Mesothelial cell of epicardium (in vitro differentiated cells): ENCODE measurements at places on chromosomes 4 and X.

DNA sequence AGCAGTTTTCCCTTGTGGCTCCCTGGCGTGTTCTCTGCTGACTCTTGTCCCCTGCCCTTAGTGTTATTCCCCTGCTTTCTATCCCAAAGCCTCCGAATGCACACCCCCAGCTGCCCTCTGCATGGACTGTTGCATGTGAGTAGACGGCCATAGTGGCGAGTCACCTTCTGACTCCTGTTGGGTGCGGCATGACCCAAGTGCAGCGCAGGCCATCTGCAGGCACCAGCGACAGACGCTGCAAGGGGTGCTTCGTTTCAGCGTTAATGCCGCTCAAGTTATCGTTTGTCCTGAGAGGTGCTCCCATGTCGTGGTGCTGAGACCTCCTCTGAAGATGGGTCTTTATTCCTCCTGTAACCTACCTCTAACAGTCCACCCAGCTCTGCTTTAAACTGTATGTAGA is 57.7 kb downstream of the NOP14 start:
- no peak for DNase-seq

GRCh38 chr4:84578540-84579402 is 4.2 kb upstream of the CDS1 start:
- no peak for DNase-seq

DNA sequence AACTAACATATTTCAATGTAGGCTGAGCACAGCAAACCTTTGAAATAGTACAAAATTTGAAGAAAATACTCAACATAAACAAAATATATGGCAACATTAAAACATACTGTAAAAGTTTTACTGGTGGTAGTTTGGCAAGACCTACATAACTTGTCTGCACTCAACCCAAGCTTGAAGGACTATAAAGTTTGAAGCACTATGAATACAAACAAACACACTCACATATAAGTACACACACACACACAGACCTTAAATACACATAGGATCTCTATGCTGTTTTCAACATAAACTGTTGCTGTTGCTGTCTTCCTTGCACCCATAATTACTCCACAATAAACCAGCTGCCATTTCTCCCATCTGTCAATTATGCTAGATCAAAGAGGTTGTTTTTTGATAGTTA is 589.6 kb downstream of the IL15 start:
- DNase-seq: no peak

GRCh38 chr4:5992828-5993321 is 25.4 kb downstream of the C4orf50 start:
- no peak for DNase-seq

- DNase-seq: no peak
These were observed 195.1 kb downstream of the ARHGAP24 start for GRCh38 chr4:85669992-85670548.

- no peak for DNase-seq
These were observed 359.6 kb upstream of the NOCT start for GRCh38 chr4:138655985-138656384.

DNA sequence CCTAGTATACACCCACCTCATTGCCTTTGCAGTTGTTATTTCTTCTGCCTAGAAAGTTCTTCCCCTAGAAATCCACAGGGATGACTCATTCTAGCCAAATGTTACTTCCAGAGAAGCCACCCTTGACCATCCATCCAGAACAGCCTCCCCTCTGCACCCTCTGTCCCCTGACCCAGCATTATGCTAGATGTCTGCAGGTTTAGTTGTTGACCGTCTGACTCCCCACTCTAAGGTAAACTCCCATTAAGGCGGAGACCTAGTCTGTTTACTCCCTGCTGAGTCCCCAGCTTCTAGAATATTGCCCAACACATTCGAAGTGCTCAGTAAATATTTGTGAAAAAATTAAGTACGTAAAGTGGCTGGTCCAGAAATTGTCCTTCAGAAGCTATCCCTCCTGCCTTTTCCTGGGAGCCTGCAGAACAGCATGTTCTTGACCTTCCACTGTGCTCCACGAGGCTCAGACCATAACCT is 11.0 kb downstream of the SRD5A3 start:
- no peak for DNase-seq

DNA sequence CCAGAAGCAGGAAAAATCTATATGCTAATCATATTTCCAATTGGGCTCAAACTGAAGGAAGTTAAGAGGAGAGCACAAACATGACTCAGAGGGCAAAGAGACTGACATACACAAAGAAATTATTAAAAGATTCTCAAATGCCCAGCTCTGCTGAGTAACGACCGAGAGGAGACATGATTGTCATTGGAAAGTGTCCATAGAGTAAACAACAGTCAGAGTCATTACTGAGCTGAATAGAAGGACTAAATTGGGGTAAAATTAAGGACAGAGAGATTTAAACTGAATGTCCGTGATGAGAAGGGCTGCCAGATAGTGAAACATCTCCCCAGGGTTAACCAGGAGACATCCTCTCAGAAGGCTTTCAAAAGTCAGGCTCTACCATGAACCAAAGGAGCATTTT is 111.2 kb upstream of the GALNT7 start:
- DNase-seq: no peak

DNA sequence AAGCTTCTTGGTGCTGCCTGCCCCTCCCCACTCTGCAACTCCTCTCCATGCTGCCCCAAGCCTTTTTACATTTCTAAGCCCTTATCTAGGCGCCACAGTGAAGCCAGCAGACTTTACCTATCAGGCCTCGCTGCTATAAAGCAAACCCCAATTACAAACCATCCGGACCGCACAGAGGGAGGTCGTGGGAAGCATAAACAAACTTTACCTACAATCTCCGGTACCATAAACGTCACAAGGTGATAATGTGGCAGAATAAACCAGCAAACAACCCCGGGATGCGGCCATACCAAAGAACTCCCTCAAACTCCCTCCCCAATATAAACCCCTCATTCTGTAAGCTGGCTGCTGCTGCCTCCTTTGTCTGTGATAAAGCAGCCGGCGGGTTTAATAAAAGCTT is 54.0 kb upstream of the ZCCHC13 start:
- no peak for DNase-seq

- DNase-seq: no peak
These were observed 46.9 kb downstream of the HSPA4L start for GRCh38 chr4:127829014-127829413.

DNA sequence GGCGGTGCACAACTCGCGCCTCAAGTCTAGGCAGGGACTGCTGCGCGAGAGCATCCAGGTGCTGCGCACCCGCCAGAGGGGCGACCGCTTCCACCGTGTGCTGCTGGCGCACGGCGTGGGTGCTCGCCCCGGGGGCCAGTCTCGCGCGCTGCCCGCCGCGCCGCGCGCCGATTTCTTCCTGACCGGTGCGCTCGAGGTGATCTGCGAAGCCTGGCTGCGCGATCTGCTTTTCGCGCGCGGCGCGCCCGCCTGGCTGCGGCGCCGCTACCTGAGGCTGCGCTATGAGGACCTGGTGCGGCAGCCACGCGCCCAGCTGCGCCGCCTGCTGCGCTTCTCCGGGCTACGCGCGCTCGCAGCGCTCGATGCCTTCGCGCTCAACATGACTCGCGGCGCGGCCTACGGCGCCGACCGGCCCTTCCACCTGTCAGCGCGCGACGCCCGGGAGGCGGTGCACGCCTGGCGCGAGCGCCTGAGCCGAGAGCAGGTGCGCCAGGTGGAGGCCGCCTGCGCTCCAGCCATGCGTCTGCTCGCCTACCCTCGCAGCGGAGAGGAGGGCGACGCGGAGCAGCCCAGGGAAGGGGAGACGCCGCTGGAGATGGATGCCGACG is 1.3 kb downstream of the CHST7 start:
- DNase-seq: no peak

- no peak for DNase-seq
These were observed 9.6 kb upstream of the SLC25A14 start for GRCh38 chrX:130330146-130330545.

GRCh38 chrX:108216405-108216804 is 124.8 kb downstream of the ATG4A start:
- no peak for DNase-seq

GRCh38 chr4:124839786-124840390 is 127.4 kb upstream of the ANKRD50 start:
- no peak for DNase-seq

DNA sequence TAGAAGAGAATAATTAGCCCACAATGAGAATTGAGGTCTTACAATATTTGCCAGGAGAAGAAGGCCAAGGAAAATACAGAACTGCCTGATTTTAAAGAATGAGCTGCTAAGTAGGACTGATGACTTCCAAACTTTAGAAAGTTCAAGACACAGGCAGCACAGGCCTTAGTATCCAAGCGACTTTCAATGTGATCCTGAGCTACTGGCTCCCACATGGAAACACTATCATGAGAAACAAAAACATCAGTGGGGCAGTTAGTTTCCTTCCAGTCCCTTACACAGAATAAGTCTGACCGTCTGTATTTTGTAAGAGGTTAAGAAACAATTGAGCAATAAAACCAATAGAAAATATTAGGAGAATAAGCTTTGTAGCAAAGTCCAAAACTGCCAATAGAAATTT is 251.4 kb downstream of the COL25A1 start:
- no peak for DNase-seq

DNA sequence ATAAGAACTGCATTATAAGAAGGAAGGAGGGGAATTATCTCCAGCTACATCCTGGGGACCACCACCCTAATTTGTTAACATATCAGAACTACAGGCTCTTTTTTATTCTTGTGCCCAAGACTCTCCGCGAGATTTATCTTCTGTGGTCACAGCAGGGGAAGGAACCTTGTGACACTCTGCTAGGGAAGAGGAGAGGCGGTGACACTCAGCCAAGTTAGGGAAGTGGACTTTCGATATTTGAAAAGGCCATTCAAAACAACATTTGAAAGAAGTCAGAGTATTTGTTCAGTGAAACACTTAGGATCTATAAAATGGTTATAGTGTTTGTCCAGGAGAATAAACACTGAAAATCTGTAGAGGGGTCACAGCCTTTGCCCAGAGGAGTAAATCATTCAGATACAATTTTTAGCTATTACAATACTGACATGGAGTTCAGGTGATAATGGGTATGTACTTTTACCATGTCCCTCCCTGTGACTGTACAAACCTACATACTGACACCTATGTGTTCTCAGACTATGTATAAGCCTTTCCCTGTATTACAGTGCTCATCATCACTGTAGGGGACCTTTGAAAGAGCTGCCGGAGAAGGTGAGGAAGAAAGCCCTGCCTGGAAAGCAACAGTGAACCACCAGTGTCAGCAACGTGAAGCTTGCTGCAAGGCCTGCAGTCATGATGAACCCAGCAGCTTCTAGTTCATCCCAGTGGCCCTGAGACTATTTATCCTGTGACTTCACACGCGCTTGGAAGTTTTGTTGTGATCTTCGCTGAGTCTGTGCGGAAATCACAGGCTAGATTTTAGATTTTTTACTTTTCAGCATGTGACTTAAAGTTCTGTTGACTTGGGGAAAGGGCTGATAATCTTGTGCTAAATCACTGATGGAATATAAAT is 8.5 kb upstream of the PTTG2 start:
- no peak for DNase-seq

DNA sequence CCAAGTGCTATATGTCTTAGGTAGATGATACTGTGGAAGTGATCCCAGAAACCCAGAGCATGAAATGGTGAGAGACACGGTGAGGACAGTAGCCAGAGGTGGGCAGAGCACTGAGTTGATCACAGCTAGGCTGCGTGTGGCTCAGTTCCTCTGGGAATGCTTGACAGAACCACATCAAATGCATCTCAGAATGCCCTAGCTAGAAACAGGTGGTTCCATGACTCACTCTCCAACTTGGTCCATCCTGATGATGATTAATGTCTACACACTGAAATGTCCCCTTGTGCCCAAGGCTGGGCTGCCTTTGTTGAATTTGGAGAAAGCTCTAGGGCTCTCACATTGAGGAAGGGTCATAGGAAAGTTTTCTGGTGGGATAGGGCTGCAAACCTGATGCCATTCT is 113.6 kb downstream of the ZNF518B start:
- DNase-seq: no peak

- no peak for DNase-seq
These were observed 42.5 kb upstream of the ANTXR2 start for GRCh38 chr4:80115368-80116181.

DNA sequence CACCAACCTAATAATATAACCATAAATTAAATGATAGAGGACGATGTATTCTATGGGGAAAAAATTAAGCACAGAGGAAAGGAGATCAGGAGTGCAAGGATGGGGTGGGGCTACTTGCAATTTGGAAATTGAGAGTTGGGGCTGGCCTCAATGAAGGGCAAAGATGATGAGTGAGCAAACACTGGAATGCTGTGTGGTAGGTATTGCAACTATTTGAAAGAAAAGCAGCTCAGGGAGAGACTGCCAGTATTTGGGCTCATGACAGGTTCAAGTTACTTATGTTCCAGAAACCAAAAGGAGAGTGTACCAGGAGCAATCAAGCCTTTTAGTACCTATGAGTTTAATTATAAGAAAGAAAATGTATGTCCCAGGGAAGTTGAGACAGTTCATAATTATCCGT is 47.4 kb downstream of the ASIC5 start:
- DNase-seq: no peak

DNA sequence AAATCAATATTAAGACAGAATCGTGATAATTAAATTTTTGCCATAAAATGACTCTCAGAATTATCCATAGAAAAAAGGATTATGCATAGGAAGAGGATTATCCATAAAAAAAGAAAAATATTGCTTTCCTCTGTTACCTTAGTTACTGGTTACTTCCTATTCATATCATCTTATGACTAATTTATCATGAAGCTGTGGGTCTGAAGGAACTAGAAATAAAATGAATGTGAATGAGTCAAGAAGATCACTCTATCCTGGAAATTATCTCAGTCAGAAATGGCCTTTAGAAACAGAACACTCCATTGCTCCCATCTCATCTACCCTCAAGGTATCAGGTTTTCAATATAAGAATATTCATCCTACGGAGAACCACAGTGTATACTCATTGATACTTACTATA is 19.4 kb downstream of the RPS6KA6 start:
- no peak for DNase-seq

- no peak for DNase-seq
These were observed 15.1 kb downstream of the TRAPPC11 start for GRCh38 chr4:183674153-183674552.

DNA sequence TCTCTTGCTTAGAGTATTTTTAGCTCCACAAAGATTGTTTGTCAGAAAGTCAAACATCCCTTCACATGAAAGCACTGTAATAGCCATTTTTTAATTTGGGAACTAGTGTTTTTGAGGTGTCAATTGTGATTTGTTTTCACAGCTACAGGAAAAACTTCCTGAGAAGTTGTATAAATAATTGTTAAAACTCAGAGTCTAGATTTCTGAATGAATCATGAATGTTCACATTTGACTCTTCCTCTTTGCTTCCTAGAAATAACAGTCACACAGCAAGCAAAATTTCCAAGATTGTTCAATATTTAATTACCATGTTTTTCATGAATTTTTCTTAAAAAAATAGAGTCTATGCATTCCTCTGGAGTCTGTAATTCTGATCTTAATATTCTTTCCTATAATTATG is 156.9 kb upstream of the SLC7A11 start:
- DNase-seq: no peak

DNA sequence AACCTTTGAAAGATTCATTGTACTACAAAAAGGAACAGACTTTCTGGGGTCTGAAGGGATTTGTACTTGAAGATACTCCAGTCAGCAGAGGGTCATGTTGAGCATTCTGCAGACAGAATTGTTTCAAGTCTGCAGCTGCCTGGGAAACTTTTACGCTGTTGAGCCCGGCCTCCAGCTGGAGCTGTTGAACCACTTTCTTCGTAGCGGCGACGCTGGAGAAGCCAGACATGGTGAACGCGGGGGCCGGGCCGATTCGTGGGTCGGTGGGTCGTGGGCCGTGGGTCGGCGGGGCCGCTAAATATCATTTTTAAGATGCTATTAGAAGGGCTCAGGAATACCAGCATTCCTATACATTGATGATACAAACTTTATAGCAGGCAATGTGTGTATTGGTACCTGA is 12.0 kb upstream of the RTL9 start:
- no peak for DNase-seq
